ENCODE measurements at places on chromosomes 12 and 14.

- no peak for DNase-seq
These were observed 55.9 kb upstream of the SRRM4 start for GRCh38 chr12:118925407-118925806.

DNA sequence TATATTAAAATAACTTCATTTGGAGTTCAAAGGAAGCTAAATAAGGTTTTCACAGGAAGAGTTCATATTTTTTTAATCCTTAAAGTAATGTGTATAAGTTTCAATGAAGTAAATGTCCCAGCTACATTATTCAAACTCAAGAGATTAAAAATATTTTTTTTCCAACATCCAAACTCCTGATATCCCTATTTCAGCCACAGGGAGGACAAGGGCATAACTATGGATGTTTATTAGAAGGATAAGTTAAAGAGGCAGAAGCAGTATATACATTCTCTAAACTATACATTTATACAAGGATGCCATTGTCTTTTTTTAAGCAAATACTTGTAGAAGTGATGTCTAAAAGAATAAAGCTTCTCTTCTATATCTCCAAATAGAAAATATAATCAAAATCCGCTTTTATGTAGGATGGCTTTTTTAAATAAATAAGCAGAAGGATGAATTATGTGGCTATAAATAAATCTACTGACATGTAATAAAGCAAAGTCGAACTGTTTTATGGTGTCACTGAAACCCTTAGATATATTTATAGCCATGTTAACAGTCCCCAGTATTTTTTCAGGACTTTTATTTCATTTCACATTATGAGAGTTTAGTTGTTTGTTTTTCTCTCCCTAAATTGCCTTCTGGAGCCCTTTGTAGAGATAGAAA is 936.5 kb downstream of the DIO2 start:
- no peak for DNase-seq

DNA sequence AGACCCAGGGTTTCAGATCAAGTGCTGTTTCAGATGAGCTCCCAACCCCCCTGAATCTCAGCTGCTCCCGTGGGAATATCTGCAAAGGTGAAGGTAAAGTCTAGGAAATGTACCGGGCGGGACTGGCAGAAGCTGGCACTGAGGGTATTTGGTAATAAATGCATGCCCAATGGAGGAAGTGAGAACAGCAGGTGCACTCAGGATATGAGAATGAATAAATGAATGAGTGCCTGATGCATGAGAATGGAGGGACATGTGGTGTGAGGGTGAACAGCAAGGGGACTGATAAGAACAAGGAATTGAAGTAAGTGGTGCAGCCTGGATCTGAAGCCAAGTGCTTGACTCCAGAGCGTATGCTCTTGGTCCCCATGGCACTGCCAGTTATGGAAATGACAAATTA is 11.6 kb downstream of the RAPGEF3 start:
- DNase-seq: no peak

GRCh38 chr12:23949348-23950209 is at the start of gene SOX5:
SOX5 (minus strand) TSS chr12:23949670; CDS start chr12:23949601, 69 bp downstream.
- peak; percentile 30 for DNase-seq

- no peak for DNase-seq
These were observed 12.6 kb upstream of the NDUFA12 start for GRCh38 chr12:95016120-95016519.

- DNase-seq: no peak
These were observed 77.5 kb upstream of the EEA1 start for GRCh38 chr12:93006471-93007208.

- no peak for DNase-seq
These were observed 218.2 kb downstream of the RPL10L start for GRCh38 chr14:46433381-46433780.
